ENCODE measurements at places on chromosomes 3 and 15. TPM values are rescaled to one million over a fixed set of nuclear protein-coding genes. Genes with fewer than 3 reads are reported as not detected.
A peak's percentile ranks its signal among the peaks of the same experiment; 100 is the strongest.

- no peak for DNase-seq
Measured at GRCh38 chr3:195703776-195704175, 17.0 kb upstream of the MUC20 start.

- no peak for DNase-seq
Measured at GRCh38 chr3:159032311-159032710, 230.5 kb downstream of the MFSD1 start.

HEMK1 gene
- 15.3 TPM for total RNA-seq

AADACL2 gene
- total RNA-seq, result not detected

DNA sequence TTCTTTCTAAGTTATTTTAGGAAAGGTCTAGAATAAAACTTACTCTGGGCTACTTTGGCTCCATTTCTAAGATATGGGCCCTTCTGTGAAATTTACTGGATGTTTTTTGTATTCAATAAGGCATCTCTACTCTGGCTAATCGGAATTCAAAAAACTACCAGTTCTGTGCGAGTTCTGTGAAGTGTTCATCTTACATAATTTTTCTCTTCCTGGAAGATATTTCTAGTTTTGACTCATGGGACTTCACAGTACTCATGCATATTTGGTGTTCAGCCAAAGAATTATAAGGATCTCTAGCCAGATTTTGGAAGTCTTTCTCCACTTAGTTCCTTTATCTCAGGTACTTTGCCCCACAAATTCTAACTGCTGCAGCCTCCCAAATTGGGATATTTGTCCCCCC, 46.4 kb upstream of the MBNL1 start:
- no peak for DNase-seq

DNA sequence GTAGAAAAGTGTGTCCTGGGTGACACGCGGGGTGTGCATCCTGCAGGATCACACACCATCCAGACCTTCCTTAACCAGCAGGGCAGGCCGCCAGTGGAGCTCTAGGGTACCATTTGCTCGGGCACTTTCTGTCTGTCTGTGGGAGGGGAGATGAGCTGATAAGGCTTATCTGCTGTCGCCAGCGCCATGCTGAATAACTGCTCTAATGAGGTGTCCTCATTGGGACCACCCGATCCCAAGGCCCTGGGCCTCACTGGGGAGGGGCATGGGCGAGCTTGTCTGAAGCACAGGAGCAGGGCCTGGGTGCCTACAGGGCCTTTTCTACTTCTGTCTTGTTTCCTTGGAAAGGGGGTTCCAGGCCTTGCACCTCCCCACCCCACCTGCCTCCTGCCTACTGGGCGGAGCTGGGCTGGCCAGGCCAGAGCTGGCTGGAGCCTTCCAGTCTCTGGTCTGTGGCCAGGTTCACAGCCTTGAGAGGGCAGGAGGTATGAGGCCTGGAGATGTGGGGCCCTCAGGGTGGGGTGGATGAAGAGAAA, 2.5 kb upstream of the GATA2 start:
- DNase-seq, result peak; percentile 42

- DNase-seq, result no peak
Measured at GRCh38 chr3:190340071-190340470, 17.8 kb upstream of the CLDN1 start.

DNA sequence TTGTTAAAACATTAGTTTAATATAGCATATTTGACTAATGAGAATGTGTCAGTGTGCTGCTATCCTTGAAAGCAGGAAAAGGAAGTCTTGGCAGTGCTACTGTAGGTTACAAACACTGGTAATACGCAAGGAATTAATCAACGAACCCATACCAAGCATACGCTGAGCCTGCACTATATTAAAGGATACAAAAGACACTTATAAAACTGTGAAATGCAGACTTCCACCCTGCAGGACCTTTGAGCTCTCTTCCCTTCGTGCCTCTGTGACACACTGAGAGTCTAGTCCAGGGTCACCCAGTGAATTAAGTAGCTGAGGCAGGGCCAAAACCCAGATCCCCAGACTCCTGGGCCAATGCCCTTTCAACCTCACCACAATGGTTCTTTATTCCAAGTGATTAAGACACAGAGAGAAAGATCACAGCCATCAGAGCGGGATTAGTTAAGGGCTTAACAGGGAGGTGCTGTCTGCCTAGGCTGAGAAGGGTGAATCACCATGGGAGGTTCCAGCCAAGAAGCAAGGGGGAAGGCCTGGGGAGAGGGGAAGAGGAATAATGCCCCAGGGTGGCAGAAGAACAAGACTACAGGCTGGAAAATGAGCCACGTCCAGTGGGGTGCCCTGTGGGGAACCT, 6.8 kb downstream of the ANXA2 start:
- DNase-seq, result peak; percentile 85

TM6SF1 gene
- 3.3 TPM for total RNA-seq

DNA sequence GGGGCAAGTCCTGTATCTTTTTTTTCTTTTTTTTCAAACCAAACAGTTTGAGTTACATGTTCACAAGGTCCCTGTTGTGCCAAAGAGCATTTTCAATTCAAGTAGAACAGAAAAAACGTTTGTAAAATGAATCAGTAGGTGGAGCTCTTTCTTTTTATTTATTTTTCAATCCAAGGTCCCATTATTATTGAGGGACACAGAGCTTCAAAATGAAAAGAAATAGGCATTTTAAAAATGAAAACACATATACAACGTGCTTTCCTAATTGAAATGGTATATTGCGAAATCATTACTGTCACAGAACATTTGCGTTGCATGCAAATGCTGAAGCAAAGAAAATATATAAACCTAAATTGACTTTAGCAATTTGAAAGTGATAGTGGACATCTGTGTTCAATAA, 711.0 kb downstream of the MECOM start:
- no peak for DNase-seq

DNA sequence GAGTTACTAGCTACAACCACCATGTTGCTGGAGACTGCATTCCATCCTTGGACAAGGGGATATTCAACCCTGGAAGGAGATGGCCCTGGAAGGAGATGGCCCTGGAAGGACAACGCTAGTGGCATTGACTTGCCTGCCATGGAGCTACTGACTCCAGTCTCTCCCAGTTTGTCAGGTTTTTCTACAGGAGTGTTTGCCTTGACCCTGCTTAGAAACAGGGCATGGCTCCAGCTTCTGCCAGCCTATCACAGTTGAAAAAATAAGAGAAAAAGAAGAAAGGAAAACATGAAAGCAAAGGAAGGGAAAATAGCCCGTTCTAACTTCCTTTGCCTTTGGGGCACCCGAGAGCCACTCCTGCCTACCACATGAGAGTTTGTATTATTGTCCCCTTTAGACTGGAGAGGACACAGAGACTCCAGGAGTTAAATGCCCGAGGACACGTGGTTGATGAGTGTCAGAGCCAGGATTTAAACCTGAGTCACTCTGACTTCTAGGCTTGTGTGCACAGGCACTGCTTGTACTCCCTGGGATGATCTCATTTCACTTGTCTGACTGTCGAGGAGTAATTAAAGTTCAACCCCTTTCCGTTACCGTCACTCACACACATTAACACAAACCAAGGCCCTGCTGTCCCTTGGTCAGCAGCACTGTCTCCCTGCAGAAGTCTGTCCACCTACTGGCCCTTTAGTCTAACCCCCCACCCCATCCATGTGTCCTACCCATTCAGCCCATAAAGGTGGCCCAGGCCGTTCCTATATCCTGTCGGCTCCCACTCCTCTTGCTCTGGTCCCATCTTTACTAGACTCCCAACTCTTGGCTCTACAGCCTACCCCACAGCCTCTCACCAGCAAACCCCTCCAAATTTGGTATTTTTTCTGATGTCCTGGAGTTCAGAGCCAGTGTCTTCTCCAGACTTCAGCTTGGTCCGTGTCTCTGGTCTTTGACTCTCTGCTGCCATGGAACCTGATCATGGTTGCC, 46.1 kb downstream of the C2CD4A start:
- no peak for DNase-seq

DNA sequence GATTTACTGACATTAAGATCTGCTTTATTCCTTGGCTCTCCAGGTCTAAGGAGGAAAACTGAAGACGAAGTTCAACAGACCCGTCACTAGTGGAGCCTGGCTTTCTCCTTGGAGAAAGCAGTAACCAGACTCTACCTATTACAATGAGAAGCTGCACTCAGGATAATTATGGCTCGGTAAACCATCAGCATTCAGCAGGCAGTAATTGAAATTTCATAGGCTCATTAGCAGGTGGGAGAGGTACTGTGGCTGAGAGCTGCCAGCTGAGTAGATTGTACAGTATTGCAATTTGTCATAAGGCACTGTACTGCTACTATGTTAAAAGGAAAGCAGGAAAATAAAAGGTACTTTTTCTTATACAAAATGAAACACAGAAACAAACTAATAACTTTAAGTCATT, 51.2 kb downstream of the CHAC1 start:
- DNase-seq, result no peak

GRCh38 chr3:149813367-149814281, 609 bp downstream of the RNF13 start:
- DNase-seq, result peak; percentile 52

GRCh38 chr3:101970905-101971304, 121.6 kb downstream of the NFKBIZ start:
- no peak for DNase-seq

DNA sequence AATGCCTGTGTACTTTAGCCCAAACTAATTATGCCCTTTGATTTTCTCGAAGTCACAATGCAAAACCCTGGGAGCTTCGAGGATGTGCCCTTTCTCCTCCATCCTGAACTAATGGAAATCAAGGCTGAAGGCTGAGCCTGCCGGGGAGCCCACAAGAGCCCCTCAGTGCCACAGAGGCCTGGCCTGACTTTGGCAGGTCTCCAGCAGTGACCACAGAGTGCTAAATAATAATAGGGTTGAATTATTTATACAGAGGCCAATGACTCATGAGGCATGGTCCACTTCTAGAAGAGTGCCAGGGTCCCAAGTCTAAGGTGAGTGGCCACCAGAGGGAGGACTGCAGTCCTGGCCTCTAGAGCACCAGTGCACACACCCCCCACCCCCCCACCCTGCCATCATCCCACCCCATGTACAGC, 19.1 kb upstream of the GLCE start:
- DNase-seq, result no peak

USP13 gene
- total RNA-seq, result 12.4 TPM

GRCh38 chr15:34659056-34659455, 75.6 kb upstream of the GOLGA8B start:
- DNase-seq, result no peak

DNA sequence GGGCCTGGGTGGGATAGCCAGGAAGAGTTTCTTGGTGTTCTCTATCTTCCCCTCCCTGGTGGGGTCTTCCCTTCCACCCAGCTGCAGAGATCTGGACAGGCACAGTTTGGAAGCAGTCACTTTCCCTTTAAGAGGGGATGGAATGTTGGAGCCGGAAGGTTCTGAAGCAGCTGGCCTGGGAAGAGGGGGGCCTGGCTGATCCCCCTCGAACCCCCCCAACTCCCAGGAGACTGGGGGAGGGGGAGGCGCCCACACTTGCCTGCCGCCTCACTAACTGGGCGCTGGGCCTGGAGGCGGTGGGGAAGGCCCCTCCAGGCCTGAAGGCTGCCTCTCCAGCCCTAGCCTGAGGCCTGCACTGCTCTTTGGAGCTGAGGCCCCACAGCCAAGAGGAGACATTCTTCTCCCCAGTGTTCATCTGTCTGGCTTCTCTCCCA, 1.4 kb downstream of the DVL3 start:
- DNase-seq, result no peak

GRCh38 chr15:74400313-74400860, 32.9 kb upstream of the CYP11A1 start:
- DNase-seq, result no peak

- DNase-seq, result no peak
Measured at GRCh38 chr3:155594526-155595187, 150.2 kb downstream of the PLCH1 start.

GRCh38 chr15:67601073-67601472, 58.6 kb downstream of the MAP2K5 start:
- DNase-seq, result no peak

GRCh38 chr15:60814062-60814461, 335.1 kb upstream of the ICE2 start:
- DNase-seq, result no peak

LARP6 gene
- total RNA-seq, result 9.5 TPM

Measured in Peyer's patch (tissue), 4 donors.